ENCODE measurements at places on chromosomes 16 and 17.

GRCh38 chr16:89026121-89026612 lies 49.2 kb upstream of the CBFA2T3 start:
- DNase-seq = no peak

- DNase-seq = peak; percentile 93
These were observed 26.5 kb upstream of the PPM1D start for GRCh38 chr17:60573236-60574051.

GRCh38 chr16:56360117-56361008 lies 65.0 kb downstream of the AMFR start:
- DNase-seq = no peak

DNA sequence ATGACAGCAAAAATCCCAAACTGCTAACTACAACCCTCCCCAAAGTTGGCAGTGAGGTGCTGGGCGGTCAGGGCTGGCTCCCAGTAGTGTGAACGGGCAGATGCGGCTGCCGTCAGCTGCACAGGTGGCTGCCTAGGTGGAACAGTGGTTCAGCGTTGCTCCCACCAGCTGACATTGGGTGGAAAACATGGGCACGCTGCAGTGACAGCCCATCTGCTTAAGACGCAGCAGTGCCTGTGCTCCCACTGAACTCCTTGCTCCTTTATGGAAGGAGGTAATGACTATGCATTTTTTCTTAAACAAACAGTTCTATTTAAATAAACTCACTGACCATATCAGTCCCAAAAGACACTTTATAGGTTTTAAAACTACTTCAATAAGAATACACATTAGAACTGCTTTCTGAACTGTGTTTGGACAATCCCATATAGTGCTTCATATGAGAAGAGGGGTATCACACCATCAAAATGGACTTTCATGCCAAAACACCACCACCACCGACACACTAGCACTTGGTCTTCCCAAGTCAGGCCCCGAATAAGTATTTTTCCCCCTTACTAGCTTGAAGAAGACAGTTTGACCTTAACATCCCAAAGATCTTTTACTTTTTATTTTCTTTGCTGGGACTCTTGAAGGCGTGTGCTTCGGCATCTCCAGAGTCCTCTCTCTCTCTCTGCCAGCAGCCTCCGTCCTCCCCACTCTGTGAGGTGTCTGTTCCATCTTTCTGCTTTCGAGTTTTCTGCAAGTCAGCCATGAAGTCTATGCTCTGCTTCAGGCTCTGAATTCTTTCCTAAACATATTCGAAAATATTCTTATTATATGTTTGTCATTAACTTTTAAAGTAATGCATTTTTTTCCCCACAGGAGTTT lies 34.4 kb downstream of the BRD7 start:
- DNase-seq = no peak

DNA sequence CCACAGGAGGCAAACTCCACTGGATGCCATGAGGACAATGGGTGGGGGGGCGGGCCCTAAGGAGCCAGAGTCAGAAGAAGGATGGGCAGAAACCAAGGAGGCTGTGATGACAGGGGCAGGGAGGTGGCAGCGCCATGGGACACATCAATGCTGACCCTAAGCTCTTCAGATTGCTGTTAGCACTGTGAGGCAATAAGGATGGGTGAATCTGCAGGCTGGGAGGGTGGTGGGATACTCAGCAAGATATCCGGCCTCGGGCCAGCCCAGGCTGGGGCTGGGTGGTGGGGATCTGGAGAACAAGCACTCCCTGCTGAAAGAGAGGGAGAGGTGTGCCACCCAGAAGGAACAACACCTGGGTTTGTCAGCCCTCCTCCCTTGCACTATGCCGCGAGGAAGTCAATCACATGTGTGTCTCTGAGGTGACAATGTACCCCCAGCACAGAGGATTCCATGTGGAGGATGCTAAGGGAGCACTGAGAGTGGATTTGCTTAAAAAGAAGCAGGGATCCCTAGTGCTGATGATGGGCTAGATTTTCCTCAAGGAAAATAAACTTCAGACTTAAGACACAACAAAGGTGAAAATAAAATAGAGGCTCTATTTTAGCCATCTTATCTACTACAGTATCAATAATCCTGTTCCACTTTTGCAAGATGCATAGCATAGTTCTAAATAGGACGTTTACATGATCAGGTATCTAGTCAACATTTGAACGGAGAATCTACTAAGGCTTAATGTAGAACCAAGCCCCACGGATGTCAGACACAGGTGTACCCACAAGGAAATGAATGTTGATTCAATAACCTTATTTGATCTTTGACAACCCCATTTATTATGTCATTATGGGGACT lies 22.6 kb downstream of the SMPD3 start:
- DNase-seq = no peak

DNA sequence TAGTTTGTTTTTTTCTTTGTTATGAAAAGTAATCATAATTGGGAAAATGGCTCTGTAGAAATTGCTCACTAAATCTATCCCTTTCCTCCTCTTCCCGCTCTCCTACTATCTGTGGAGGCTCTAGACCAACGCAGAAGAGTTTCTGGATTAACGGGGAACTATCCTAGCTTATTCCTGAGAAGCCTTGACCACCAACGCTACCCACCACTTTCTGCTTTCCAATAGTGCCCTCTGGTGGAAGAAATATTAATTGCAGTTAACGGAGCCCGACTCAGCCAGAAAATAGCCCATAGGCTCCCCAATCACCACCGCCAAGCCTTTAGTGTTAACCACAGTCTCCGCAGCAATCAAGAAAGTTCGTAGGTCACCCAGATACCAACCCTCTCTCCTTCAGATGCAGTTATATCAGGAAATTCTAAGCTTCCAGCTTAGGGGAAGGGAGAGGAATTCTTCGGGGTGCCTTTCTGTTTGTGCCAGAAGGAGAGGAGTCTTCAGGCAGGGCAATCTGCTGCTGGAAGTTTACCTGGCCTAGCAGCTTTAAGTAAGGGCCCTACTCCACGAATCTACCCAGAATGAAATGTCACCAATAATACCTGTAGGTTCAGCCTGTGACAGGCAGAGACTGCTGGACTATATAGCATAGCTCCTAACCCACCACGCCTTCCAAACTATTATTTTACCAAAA lies 23.0 kb upstream of the NSRP1 start:
- DNase-seq = no peak

GRCh38 chr17:9174312-9174711 lies 153.0 kb downstream of the NTN1 start:
- DNase-seq = no peak

DNA sequence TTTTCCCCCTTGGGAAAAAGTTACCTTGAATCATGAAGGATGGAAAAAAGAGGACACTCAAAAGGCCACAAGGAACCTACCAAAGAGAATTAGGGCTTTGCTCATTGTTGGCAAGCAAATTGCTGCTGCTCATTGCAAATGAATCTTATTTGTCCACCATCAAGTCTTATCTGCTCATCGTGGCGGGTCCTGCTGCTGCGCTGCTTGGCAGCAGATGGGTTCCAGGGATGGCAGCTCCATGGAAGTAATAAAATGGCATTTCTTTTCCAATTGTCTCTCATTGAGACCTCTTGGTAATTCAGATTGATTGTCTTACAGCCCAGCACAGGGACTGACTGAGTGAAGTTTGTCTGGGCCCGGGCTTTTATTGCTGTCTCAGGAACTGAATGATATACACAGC lies 118.7 kb downstream of the MRM1 start:
- DNase-seq = no peak

GRCh38 chr17:9766970-9767369 lies 24.4 kb downstream of the DHRS7C start:
- DNase-seq = no peak

DNA sequence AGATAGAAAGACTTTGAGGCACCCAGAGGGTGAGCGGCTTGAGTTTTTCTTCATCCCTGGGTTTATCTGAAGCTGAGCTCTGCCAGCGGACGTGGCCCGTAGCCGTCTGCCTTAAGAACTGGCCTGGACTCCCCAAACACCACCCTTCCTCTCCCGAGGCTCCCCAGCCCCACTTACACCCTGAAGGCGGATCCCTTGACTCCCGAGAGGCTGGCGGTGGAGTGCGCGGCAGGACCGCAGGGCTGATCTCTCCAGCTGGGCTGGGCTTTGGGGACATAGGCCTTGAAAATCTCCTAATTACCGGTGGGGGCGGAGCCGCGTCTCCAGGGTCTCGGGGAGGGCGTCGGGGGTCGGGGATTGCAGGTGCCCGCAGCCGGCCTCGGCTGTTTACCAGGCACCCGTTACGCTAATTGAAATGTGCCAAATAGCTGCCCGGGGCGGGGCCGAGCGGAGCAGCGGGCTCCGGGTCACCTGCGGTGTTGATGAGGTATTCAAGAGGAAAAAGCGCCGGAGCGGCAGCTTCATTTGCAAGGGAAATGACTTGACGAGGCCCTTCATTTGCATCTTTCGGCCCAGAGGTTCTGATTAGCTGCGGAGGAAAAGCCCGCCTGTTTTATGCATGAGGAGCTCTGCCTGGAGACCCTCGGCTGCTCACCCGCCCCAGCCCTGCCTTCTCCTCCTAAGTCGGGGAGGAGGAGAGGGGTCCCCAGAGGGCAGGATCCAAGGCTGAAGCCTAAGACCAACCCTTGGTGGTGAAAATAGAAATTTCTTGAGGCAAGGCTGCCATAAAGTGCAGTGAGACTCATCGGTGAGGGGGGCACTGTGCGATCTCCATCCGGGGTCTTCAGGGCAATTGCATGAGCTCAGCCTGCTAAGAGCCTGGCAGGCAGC lies 100.7 kb downstream of the MGAT5B start:
- DNase-seq = no peak

- DNase-seq = peak; percentile 95
These were observed 3.6 kb upstream of the HROB start for GRCh38 chr17:44137891-44138709.

DNA sequence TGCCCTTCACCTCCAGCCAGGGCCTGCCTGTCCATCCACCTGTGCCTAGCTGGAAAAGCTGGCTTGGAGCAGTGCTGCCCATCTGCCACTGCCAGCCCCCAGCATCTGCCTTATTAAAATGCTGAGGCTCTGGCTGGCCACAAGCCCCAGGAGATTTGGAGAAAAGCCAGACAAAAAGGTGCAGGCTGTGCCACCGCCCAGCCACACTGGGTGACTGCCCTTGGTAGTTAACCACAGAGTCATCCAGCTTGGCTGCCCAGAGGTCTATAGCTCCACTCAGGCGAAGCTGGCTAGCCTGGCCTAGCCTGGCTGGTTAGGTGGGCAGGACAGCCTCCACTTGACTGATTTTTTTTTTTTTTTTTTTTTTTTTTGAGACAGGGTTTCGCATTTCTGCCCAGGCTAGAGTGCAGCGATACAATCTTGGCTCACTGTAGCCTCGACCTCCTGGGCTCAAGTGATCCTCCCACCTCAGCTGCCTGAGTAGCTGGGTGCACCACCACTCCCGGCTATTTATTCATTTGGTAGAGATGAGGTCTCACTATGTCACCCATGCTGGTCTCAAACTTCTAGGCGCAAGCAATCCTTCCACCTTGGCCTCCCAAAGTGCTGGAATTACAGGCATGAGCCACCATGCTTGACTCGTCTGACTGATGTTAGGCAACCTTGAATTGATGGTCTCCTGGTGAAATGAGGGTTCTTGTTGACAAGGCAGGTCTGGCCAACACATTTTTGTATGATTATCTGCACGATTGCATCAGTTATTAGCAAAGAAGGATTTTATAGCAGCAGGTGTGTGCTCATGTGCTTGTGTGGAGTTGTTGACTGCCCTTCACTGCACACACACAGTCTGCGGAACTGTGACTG lies 103.8 kb downstream of the RAB11FIP4 start:
- DNase-seq = no peak

- no peak for DNase-seq
These were observed 771 bp upstream of the OVCA2 start for GRCh38 chr17:2040942-2041560.

Data from AG04449 (cell line).